ENCODE measurements at places on chromosomes 12 and 14. TPM values are rescaled to one million over a fixed set of nuclear protein-coding genes. Genes with fewer than 3 reads are reported as not detected.

DNA sequence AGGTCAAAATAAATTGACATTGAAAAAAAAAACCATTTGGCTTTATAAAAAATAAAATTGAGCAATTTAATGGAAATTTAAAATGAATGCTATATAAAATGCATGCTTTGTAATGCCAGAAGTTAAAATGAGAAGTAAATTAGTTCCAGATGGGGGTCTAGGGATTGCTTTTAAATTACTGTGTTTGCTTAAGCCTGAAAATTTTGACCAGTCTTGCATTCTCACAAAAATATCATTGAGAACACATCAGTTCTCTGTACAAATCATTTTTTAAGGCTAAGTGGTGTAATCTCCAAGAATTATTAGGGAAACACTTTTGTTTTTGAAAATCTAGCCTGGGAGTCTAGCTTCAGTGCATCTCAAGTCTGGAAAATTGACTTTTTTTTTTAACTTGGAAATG is 90.7 kb downstream of the RERG start:
- DNase-seq: no peak

DNA sequence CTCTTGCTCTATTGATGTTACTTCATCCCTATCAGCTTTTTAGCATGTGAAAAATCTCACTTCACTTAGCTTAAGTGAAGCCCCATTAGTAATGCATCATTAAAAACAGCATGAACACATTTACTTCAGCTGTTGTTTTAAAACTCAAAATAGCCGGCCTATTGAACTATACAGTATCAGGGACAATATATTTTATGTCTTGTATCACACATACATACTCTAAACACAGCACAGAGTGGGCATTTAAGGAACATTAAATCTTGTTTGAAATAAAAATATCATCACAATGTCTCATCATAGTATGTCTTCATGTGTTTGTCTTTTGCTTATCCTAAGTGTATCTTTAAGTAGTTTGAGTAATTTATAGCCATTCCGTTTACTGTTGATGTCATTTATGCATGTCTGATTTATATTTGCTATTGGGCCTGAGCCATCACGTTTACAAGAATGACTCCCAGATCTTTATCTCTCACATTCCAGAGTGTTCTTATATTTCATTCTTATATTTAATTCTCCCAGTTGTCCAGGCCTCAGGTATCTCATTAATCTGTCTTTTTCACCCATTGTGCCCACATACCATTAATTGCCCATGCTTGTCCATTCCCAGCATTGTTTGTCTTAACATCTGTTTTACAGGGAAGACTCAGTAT is 57.5 kb downstream of the ARHGAP5 start:
- peak; percentile 16 for DNase-seq

GRCh38 chr14:54590481-54590880 is 23.6 kb downstream of the SAMD4A start:
- no peak for DNase-seq

DNA sequence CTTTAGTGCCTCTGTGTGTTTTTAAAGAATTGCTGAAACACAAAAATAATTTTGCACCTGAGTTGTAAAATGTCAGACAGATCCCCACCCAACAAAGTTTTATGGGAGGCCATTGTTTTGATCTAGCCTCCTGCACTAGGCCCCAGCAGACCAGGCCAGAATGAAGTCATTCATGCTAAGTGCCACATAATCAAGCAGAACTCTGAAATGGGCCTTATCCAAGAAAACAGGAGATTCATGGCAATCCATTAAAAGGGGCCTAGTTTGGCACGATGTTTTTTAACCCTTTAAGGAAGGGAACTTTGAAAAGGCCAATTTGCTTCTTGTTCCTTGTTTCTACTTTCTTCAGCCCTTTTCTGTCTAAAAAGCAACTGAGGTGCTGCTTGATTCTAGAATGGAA is 260.9 kb downstream of the ITPR2 start:
- DNase-seq: no peak

GRCh38 chr12:57548488-57548887 is 1.4 kb upstream of the KIF5A start:
- DNase-seq: no peak

- DNase-seq: no peak
Measured at GRCh38 chr14:76953311-76953945, 75.1 kb downstream of the IRF2BPL start.

GRCh38 chr14:94388384-94389103 is at the start of gene SERPINA1:
SERPINA1 (minus strand) TSS chr14:94388602; CDS start chr14:94383237, 5,365 bp downstream.
- no peak for DNase-seq

DNA sequence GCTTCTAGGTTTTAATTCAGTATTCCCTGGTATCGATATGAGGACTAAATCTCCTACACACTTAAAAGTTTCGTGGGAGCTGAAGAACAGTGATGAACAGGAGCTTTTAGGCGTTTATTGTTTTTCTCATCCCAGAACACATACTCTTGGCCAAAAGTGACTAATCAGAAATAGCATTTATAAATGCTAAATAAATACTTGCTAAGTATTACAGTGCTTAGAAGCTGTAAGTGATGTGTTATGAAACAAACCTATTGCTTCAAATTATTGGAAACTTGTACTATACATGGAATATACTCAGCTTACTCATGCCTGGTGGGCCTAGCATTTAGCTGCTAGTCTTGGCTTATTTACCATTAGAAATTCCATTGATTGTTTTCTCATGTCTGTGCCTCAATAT is 24.9 kb downstream of the FRS2 start:
- DNase-seq: no peak

- DNase-seq: no peak
Measured at GRCh38 chr14:52266782-52267181, 716 bp upstream of the PTGDR start.

DNA sequence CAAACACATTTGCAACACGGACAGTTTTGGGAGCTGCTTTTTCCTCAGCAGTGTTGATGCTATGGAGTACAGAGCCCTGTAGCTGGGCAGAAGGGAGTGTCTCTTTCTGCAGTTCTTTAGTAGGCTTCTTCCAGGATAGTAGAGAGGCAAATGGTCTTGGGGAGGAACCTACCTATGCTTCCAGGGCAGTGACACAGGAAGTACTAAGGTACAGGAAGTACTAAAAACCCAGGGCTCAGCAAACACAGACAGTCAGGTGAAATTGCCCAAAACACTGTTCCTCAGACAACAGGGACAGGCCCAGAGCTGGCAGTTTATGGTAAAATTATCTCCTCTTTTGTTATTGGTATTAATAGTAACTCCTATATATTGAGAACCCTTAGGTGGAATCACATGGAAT is 217.6 kb downstream of the TTC8 start:
- no peak for DNase-seq

DNA sequence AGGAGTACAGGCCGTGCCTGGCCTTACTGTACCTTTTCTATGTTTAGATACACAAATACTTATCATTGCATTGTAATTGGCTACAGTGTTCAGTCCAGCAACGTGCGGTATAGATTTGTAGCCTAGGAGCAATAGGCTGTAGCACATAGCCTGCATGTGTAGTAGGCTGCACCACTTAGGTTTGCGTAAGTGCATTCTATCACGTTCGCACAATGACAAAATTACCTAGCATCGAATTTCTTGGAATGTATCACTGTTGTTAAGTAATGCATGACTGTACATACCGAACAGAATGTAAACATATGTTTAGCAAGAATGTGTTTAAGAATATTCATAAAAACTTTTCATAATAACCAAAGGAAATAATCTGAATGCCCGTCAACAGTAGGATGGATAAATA is 31.9 kb downstream of the VRTN start:
- no peak for DNase-seq

GRCh38 chr14:71245659-71246361 is 338.6 kb downstream of the PCNX1 start:
- DNase-seq: no peak

DNA sequence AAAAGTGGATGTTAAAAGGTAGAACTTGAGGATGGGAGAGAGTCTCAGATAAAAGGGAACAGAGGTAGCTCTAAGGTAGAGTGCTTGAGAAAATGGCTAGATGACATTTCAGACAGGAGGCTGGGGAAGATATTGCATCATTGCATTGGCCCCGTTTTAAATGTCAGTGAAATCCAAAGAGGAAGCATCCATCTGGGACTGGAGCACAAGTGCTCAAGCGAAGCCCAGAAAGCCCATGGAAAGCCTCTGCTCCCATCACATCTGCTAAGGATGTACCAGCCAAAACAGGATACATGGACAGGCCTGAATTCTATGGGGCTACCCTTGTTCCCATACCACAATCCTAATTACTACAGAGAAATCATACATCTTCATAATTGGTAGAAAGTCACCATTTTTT is 581.5 kb upstream of the TMEM132C start:
- DNase-seq: no peak

- DNase-seq: no peak
Measured at GRCh38 chr12:96146747-96147146, 47.4 kb upstream of the ELK3 start.

PCED1B gene
- 1.5 TPM for polyA plus RNA-seq

GRCh38 chr14:90548455-90548854 is 151.6 kb downstream of the CALM1 start:
- no peak for DNase-seq

DNA sequence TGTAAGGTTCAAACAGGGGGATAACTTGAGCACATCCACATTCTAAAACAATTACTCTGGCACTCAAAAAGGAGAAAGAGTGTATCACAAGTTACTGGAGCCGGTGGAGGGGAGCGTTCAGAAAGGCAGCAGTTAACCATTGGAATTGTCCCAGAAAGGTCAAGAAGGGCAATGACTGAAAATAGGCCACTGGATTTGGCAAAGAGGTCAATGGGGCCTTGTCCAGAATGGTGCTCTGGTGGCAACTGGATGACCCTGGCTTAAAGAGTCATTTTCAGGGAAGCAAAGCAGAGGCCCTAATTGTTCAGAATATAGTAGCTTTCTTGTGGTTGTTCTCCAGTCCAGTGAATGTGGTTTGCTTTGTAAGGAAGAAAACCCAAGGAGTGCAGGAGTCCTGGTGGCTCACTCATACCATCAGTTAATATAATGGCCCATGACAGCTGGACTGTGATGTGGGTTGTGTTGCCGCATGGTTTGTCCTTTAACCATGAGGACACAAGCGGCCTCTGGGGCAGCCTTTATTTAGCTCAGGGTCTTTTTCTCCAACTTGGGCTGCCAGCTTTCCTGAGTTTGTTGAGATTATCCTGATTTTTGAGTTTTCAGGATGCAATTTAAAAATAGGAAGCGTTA is 142.8 kb upstream of the PELI2 start:
- DNase-seq: no peak

DNA sequence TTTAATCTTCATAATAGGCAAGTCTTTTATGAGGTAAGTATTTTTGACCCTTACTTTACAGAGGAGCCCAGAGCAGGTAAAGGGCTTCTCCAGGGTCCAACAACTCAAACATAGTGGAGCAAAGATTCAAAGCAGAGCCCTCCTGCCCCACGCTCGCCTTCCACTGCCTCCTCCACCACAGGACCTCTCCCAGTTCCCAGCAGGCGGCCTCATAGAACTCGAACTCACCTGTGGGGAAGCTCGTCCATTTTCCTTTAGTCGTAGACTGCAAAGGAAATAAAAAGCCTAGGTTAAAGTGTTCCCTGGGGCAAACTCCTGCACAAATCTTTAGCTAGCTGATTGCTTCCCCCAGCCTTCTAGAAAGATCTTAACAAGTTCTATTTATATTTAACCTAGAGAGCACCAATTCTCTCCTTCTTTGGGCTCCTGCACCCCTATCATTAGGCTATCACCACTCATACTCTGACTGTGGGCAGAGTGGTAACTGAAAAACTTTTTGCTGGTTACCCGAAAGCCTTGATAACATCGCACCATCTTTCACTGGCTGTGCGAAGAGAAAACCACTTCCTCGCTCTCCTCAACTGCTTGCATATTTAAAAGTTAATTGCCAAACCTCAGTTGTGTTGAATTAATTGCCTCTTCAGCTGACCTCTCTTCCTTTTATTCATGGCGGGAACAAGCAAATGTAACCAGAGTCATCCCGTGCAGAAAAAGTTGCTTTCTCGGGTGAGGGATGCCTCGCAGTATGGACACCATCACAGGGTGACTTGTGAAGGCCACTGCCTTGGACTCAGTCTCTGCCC is 299.6 kb downstream of the DPF3 start:
- no peak for DNase-seq

DNA sequence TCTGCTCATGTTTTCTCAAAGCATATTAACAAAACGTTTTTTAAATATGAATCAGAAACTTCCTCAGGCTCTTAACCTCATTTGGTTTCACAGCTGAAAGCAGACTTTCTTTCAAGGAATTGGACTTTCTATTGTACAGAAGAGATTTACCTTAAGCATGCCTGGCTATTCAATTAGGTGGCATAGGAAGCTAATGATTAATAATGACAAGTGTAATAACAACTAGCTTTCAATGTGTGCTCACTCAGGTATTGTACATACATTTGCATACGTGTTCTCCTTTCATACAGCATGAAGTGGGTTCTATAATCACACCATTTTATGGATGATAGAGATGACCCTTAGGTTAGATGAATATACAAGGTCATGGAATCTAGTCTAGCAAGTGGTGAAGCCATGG is 115.7 kb downstream of the ANO6 start:
- DNase-seq: no peak

RIPK3 gene
- 4.2 TPM for polyA plus RNA-seq

TTC6 gene
- 0.14 TPM for polyA plus RNA-seq

- DNase-seq: no peak
Measured at GRCh38 chr14:47009615-47010014, 358.0 kb upstream of the RPL10L start.

CCDC198 gene
- 183 TPM for polyA plus RNA-seq

- DNase-seq: no peak
Measured at GRCh38 chr14:57732463-57733285, 133.2 kb downstream of the SLC35F4 start.

DNA sequence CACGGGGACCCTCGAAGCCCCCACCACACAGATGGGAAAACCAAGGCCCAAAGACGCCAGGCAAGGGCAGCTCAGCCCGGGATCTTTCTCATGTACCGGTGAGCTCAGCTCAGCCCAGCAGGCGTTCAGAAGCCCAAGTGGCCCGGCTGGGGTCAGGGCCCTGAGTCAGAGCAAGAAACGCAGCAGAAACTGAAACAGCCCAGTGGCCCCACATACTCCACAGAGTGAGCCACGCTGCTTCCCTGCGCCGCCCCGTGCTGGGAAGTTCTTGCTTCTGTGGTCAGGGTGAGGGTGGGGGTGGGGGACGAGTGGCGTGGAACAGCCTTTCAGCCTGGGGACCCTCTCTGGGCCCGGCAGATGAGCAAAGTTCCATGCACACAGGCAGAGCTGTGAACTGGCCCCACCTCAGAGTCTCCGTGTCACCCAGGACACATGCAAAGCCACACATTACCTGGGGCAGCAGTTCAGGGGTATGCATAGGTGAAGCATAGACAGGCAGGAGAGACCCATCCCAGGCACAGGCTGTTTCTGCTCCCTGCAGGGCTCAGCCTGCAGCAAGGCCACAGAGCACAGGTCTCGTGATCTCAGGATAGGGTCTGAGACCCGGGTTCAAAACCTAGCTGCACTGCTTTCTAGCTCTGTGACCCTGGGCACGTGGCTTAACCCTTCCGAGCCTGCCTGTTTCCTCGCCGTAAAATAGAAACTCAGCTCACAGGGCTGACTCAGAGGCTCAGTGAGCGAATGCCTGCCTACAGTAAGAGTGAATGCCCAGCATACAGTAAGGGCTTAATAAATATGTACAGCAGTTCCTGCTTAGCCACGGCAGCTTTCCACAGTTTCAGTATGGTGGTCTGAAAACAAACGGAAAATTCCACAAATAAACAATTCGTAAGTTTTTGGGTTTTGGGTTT is 21.6 kb downstream of the NCOR2 start:
- no peak for DNase-seq

EMP1 gene
- 612 TPM for polyA plus RNA-seq
